ENCODE measurements at places on chromosomes 7 and 10. TPM values are rescaled to one million over a fixed set of nuclear protein-coding genes. Genes with fewer than 3 reads are reported as not detected.

The FAM25A gene
- 27.6 TPM for polyA plus RNA-seq

- no peak overlapping the region for H3K4me3 ChIP-seq
- H3K27me3 ChIP-seq = no peaks in the 10 kb centered on the region
- no peak overlapping the region for H3K27ac ChIP-seq
- DNase-seq = no peak
Measured at GRCh38 chr7:126608339-126608776, 644.4 kb downstream of the GRM8 start.

DNA sequence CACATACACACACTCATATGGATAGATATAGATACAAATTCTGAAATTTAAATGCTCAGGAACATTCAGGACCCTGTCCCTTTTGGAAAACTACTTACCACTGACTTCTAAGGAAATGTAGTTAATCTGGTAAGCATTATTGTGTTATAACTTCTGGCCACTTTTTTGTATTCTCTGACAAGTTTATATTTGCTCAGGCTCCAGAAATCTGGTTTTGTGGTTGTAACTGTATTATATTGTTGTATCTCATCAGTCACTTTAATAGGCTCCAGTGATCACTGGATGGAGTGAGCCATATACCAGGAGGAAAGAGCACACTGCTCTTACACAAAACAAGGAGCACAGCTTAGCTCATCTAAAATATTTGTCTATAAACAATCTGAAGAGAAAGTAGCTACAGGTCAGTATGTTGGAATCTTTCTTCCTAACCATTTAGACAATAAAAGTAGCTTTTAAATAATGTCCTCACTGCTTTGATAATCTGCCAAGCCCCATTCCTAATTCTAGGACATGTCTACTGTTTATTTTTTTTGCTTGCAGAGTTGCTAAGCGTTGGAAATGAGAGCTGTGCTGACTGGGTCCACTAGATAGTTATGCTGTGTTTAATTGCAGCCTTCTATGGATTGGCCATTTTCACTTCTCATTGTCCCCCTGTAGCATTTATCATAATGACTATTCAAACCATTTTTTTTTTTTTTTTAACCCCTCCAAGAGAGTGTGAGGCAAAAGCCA, 43.8 kb downstream of the SMNDC1 start:
- no peak overlapping the region for H3K4me3 ChIP-seq
- DNase-seq = no peak
- no peaks in the 10 kb centered on the region for H3K4me1 ChIP-seq
- H3K27ac ChIP-seq = no peak overlapping the region

The CUZD1 gene
- polyA plus RNA-seq = 0.93 TPM

DNA sequence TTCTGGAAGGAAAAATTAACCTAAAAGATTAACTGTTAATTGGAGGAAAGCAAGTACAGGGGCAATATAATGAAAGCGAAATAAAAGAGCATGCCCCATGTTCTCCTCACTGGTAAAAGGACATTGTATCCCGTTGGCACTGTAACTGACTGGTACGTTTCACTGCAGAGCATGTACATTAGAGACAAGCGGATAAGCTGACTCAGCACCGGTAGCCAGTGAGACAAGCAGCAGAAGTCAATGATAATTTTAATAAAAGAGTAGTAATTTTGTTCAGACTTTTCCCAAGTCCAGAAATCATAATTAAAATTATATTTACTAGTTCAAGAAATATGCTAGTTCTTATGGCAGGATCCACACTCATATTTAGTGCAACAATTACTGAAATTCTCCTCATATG, 161.5 kb upstream of the VWC2 start:
- H3K36me3 ChIP-seq = no peaks in the 10 kb centered on the region
- no peaks in the 10 kb centered on the region for H3K4me1 ChIP-seq
- no peaks in the 10 kb centered on the region for H3K27me3 ChIP-seq
- H3K4me3 ChIP-seq = no peak overlapping the region
- no peak for DNase-seq

GRCh38 chr7:75048435-75049379, 24.9 kb downstream of the RCC1L start:
- H3K4me1 ChIP-seq = peaks cover 7% of the 10 kb centered on the region
- H3K4me3 ChIP-seq = no peak overlapping the region
- no peak for DNase-seq
- peaks cover 16% of the 10 kb centered on the region for H3K36me3 ChIP-seq

DNA sequence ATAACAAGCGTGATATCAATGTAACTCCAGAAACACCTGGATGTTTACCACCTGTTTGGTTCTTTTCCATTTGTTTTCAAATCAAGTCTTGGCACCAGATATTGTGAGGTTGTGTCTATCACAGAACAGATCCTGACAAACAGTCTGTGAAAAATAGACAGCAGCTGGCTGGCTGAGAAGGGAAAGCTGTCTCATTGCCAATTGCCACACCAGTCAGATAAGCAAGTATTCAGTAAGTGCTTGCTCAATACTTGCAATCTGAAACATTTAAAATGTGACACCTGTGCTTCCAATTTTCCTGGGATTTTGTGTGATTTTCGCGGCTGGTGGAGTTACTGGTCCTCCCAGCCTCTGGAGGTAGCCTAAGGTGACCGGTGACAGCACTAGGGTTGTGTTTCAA, 147.9 kb upstream of the MYO3A start:
- H3K27ac ChIP-seq = no peak overlapping the region
- H3K36me3 ChIP-seq = no peaks in the 10 kb centered on the region
- no peaks in the 10 kb centered on the region for H3K27me3 ChIP-seq
- no peak for DNase-seq
- no peak overlapping the region for H3K4me3 ChIP-seq

GRCh38 chr7:120785095-120785494, 72.8 kb downstream of the TSPAN12 start:
- H3K4me1 ChIP-seq = no peaks in the 10 kb centered on the region
- H3K4me3 ChIP-seq = no peak overlapping the region
- H3K36me3 ChIP-seq = no peaks in the 10 kb centered on the region
- no peak for DNase-seq
- no peaks in the 10 kb centered on the region for H3K27me3 ChIP-seq
- no peak overlapping the region for H3K27ac ChIP-seq

DNA sequence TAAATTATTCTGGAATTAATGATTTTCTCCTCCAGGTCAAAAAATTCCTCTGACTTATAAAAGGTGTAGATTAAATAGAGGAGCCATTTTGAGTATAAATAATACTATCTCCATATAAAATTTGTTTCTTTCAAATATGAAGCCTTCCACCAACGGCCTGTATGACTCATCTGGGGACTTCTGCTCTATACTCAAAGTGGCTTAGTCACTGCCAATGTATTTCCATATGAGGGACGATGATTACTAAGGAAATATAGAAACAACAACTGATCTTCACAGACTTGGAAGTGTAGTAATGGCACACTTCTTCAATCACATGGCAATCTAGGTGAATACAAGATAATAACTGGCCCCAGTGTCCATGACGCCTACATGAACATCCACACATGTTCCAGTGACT, 335.6 kb upstream of the HGF start:
- H3K27me3 ChIP-seq = no peaks in the 10 kb centered on the region
- no peak overlapping the region for H3K4me3 ChIP-seq
- no peaks in the 10 kb centered on the region for H3K36me3 ChIP-seq

DNA sequence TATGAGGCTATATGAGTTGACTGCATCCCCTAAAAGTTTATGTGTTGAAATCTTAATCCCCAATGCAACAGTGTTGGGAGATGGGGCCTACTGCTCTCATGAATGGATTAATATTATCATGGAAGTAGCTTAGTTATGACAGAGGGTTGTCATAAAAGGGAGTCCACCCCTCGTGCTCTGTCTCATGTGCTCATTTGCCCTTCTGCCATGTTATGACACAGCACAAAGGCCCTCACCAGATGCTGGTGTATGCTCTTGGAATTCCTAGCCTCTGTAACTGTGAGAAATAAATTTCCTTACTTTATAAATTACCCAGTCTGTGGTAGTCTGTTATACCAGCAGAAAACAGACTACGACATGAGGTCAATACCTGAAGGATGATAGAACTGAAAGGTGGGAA, 17.6 kb upstream of the PANK1 start:
- no peak for DNase-seq
- H3K27ac ChIP-seq = no peak overlapping the region
- peaks cover 9% of the 10 kb centered on the region for H3K4me1 ChIP-seq
- H3K4me3 ChIP-seq = no peak overlapping the region
- no peaks in the 10 kb centered on the region for H3K36me3 ChIP-seq

DNA sequence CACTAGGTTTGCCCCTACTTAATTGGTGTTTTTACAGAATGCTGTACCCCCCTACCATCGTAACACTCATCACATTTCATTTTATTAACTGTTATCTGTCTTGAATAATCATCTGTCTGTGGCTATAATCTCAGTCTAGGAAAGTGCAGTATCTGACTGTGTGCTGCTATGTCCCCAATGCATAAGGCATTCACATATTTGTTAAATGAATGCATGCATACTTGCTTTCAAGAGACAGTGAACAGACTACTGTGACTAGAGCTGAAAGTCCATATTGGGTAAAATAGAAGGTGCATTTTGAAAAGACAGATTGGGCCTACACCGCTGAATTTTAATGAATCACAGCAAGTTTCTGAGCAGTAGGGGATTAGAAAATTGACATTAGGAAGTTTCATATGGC, 112.3 kb downstream of the ARHGAP12 start:
- no peak overlapping the region for H3K27ac ChIP-seq
- no peaks in the 10 kb centered on the region for H3K36me3 ChIP-seq
- no peak for DNase-seq
- no peaks in the 10 kb centered on the region for H3K27me3 ChIP-seq
- no peaks in the 10 kb centered on the region for H3K4me1 ChIP-seq

DNA sequence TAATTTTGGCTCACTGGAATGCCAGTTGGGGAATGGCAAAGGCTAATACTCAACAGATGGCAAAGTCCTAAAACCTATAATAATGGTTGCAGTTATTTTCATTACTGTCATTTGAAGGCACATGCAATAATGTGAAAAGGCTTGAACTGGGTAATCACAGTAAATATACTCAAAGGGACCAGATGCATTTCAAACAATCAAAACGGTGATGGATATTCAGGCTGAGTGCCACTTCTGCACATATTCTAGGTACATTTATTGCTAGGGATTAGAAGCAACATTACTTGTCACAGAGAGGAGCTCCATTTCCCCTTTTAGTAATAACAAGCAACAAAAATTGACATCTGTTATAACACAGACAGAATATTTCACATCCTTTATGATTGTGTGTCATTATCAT, 171.8 kb downstream of the NXPH1 start:
- no peaks in the 10 kb centered on the region for H3K4me1 ChIP-seq
- H3K36me3 ChIP-seq = no peaks in the 10 kb centered on the region
- no peak overlapping the region for H3K27ac ChIP-seq
- H3K4me3 ChIP-seq = no peak overlapping the region

GRCh38 chr10:103736763-103737162, 118.6 kb downstream of the SH3PXD2A start:
- peaks cover 71% of the 10 kb centered on the region for H3K4me1 ChIP-seq
- H3K27me3 ChIP-seq = no peaks in the 10 kb centered on the region
- H3K4me3 ChIP-seq = no peak overlapping the region
- peak overlapping the region; percentile 11 for H3K27ac ChIP-seq
- H3K36me3 ChIP-seq = peaks cover 16% of the 10 kb centered on the region

The OPN1SW gene
- not detected for polyA plus RNA-seq

The PAPSS2 gene
- 1.1 TPM for polyA plus RNA-seq

The OPN4 gene
- polyA plus RNA-seq = not detected

The DPP6 gene
- not detected for polyA plus RNA-seq

DNA sequence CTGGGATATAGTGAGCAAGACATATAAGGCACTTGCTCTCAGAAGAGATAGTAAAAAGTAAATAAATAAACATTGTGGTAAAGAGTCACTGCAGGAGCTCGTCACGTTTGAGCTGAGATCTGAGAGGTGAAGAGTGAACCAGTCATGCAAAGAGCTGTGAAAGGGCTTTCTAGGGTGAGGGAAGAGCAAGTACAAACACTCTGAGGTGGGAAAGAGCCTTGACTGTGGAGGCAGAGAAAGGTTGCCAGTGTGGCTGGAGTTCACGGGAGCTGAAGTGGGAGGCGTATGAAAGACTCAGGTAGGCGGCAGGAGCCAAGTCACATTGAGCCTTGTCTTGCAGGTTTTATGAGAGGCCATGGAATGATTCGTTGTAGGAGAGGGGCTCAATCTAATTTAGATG, 141.0 kb downstream of the C1GALT1 start:
- H3K4me1 ChIP-seq = peaks cover 16% of the 10 kb centered on the region
- H3K27me3 ChIP-seq = no peaks in the 10 kb centered on the region
- H3K27ac ChIP-seq = no peak overlapping the region
- no peaks in the 10 kb centered on the region for H3K36me3 ChIP-seq

GRCh38 chr7:73831834-73832651, 1.2 kb downstream of the CLDN4 start:
- H3K4me3 ChIP-seq = peak overlapping the region; percentile 36
- H3K4me1 ChIP-seq = peaks cover 59% of the 10 kb centered on the region
- no peak for DNase-seq
- peak overlapping the region; percentile 36 for H3K27ac ChIP-seq
- H3K27me3 ChIP-seq = no peaks in the 10 kb centered on the region
- H3K36me3 ChIP-seq = no peaks in the 10 kb centered on the region

- H3K27ac ChIP-seq = no peak overlapping the region
- no peak for DNase-seq
- H3K36me3 ChIP-seq = no peaks in the 10 kb centered on the region
- no peak overlapping the region for H3K4me3 ChIP-seq
- no peaks in the 10 kb centered on the region for H3K4me1 ChIP-seq
Measured at GRCh38 chr10:87615856-87616255, 43.8 kb upstream of the PAPSS2 start.

DNA sequence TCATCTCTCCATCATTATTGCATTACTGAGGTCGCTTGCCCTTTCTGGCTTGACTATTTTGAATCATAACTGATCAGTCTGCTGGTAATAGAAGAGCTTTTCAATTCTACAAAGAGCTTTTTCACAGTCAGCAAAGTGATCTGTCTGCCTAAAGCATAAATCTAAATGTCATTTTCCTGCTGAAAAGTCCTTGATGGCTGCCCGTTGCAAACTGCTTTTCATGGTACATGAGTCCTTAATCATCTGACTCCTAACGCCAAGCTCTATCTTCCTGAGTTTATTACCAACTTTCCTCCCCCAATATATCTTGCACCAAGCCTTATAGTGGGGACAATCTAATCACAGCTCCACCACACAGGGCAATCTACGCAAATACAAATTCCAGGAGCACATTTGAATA, 39.8 kb downstream of the THSD7A start:
- H3K4me3 ChIP-seq = no peak overlapping the region
- no peaks in the 10 kb centered on the region for H3K36me3 ChIP-seq
- no peaks in the 10 kb centered on the region for H3K4me1 ChIP-seq
- H3K27me3 ChIP-seq = no peaks in the 10 kb centered on the region
- no peak for DNase-seq

GRCh38 chr7:136956232-136956631, 87.8 kb downstream of the CHRM2 start:
- no peaks in the 10 kb centered on the region for H3K27me3 ChIP-seq
- no peaks in the 10 kb centered on the region for H3K4me1 ChIP-seq
- H3K36me3 ChIP-seq = no peaks in the 10 kb centered on the region
- no peak for DNase-seq
